Hematopoietic multipotent progenitor cell treated with erythropoietin and hydrocortisone succinate and interleukin-3 and kit ligand, for 15 days (in vitro differentiated cells): ENCODE measurements at places on chromosomes 3 and 15.

- no peak for DNase-seq
Observed at GRCh38 chr15:29533647-29534046, 264.0 kb upstream of the NSMCE3 start.

GRCh38 chr3:24907106-24907505 lies 412.5 kb upstream of the THRB start:
- DNase-seq: no peak

- no peak for DNase-seq
Observed at GRCh38 chr3:119279101-119279554, 15.1 kb upstream of the ARHGAP31 start.

GRCh38 chr15:74422265-74422651 lies 11.5 kb downstream of the SEMA7A start:
- no peak for DNase-seq

GRCh38 chr3:13022348-13023234 lies 50.6 kb downstream of the IQSEC1 start:
- DNase-seq: no peak

GRCh38 chr3:178260887-178261565 lies 275.2 kb upstream of the KCNMB2 start:
- peak; percentile 23 for DNase-seq

DNA sequence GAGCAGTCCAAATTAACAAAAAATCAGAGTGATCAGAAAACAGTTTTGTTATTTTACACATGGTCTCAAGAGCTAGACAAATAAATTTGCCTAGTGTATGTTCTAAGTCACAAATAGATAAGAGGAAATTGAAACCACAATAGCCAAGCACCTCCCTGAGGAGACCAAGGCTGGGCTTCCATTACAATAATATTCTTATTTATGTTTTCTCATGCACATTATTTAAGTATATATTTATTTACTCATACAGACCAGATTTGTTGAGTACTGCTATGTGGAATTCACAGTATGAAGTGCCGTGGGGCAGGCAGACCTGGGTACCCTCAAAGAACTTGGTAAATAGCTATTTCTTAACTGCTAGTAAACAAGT lies 242.3 kb upstream of the ICE2 start:
- no peak for DNase-seq

GRCh38 chr15:96321639-96322535 lies 8.6 kb upstream of the NR2F2 start:
- DNase-seq: no peak

- DNase-seq: no peak
Observed at GRCh38 chr15:77493324-77493907, 72.7 kb downstream of the HMG20A start.

DNA sequence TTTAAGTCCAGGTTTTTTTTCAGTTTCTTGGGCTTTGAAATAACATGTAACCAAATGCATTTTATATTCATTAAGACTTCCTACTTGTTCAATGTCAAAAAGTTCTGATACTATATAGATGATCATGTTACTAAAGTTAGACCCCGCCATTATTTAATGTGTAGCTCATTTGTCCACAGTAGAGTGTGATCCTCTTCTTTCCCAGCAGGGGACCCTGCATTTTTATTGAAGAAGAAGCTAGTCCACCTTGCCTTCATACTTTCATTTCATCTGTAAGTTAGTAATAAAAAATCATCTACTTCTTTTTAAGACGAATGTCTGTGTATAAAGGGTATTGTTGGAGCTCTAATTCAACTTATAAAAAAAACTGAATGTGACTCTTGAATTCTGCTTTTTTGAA lies 404.6 kb downstream of the SI start:
- DNase-seq: no peak

DNA sequence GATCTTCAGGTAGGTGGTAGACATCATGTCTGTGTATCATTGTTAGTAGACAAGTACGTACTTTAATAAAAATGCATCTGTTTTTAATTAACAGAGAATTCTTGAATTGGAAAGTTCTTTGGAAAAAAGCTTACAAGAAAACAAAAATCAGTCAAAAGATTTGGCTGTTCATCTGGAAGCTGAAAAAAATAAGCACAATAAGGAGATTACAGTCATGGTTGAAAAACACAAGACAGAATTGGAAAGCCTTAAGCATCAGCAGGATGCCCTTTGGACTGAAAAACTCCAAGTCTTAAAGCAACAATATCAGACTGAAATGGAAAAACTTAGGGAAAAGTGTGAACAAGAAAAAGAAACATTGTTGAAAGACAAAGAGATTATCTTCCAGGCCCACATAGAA lies 149.1 kb upstream of the LRRFIP2 start:
- DNase-seq: no peak

DNA sequence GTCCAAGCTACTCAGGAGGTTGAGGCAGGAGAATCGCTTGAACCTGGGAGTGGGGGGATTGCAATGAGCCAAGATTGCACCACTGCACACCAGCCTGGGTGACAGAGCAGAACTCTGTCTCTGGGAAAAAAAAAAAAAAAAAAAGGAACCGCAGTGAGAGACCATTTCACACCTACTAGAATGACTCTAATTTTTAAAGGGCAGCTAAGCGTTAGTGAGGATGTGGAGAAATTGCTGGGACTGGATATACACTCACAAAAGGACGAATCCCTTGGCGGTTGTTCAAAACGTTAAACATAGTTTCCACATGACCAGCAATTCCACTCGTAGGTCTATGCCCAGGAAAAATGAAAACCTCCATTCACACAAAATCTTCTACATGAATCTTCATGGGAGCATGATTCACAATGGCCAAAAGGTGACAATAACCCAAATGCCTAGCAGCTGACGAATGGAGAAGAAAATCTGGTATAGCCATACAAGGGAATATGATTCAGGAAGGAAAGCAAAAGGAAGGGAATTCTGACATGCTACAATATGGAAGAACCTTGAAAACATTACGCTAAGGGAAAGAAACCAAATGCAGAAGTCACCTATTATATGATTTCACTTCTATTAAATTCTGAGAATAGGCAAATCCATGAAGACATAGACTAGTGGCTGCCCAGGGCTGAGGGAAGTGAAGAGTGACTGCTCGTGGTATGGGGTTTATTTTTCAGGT lies 127.0 kb downstream of the CHSY1 start:
- no peak for DNase-seq

DNA sequence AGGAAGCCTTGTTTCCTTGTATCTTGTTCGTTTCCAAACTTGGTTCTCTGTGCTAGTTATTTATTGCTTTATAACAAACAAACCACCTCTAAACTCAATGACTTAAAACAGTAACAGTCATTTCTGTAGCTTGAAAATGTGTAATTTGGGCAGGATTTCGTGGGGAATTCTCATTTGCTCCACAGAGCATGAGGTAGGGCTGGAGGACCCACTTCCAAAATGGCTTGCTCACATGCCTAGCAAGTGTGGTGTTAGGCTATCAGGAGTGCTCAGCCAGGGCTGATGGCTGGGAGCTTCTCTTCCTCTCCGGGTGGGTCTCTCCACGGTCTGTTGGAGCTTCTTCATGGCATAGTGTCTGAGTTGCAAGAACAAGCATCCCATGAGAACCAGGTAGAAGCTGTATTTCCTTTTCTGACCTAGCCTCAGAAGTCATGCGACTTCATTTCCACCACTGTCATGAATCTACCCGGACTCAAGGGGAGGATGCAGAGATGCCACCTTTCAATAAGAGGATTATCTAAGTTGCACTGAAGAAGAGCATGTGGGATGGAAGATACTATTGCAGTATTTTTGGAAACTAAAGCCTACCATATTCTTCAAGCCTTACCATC lies 8.2 kb upstream of the TNIK start:
- DNase-seq: no peak

- no peak for DNase-seq
Observed at GRCh38 chr3:43618142-43618541, 3.7 kb downstream of the ANO10 start.

- no peak for DNase-seq
Observed at GRCh38 chr3:129549805-129550204, 6.8 kb downstream of the H1-8 start.

GRCh38 chr3:117160176-117160575 lies 450.6 kb downstream of the TUSC7 start:
- no peak for DNase-seq

DNA sequence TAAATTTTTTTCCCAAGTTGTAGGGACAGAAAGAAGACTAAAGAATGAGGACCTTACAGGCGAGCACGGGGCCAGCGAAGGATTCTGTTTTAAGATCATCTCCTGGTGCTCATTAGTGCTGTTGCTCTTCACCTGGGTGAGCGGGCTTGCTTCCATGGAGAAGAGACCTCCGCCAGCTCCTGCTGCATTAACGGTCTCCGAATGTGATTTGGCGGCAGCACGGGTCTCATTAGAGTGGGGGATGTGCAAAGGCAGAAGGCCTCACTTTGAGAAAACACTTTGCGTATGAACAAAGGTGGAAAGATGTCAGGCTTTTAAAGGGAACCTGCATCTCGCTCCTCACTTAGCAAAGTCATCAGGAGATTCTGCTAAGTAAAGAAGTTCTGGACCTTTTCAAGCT lies 753.4 kb upstream of the CFAP20DC start:
- DNase-seq: no peak

DNA sequence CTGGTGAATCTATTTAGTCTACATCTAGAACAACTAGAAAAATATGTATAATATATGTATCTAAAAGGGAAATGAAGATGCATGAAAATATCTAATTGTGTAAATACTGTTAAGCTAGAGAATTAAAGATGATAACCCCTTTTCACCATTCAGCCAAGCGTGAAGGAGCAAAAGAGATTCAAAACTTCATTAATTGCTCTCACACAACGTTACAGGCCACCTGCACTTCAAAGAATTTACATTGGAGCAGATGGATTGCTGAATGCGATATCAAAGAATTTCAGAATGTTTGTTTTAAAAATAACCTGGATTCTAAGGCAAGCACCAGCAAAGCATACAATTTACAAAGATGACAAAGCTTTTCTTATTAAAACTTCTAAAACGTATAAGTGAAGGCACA lies 243.2 kb downstream of the ROBO2 start:
- DNase-seq: no peak

DNA sequence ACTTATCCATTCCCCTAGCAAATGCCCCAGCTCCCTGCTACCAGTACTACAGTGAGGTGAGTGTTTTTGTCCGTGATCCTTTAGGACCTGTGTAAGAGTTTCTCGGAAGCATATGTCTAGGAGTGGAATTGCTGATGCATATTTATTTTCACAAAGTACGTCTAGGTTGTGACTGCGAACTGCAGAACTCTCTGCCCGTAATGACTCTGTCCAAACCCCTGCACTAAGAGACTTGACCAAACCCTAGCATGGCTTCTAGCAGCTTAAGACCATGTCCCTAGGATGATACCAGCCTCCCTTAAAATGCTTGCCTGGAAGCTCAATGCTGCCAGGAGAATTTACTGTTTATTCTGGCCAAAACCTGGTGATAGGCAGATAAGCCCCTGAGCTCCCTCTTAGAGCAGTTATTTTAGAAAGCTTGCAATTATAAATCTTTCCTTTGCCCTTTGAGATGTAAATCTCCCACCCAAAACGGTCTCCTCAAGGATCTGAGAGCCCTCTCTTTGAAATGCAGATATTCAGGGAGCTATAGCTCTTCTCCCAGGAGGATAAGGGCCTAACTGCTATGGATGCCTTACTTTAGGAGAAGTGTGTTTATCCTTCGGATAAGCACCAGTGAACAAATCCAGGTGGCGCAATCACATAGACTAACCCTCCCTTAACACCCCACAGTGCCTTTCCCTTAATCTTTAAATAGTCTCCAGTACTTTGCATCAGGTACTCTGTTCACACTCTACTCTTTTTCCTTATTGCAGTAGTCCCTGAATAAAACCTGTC lies 14.7 kb upstream of the CA12 start:
- DNase-seq: no peak

- DNase-seq: peak; percentile 15
Observed at GRCh38 chr3:127035677-127036076, 52.8 kb downstream of the PLXNA1 start.

- no peak for DNase-seq
Observed at GRCh38 chr3:114651555-114651954, 357.7 kb downstream of the TIGIT start.

- DNase-seq: no peak
Observed at GRCh38 chr3:42263354-42264346, 2.3 kb downstream of the CCK start.

- DNase-seq: no peak
Observed at GRCh38 chr15:89880727-89881126, 13.1 kb downstream of the AP3S2 start.

- no peak for DNase-seq
Observed at GRCh38 chr3:102979682-102980354, 545.0 kb downstream of the ZPLD1 start.

DNA sequence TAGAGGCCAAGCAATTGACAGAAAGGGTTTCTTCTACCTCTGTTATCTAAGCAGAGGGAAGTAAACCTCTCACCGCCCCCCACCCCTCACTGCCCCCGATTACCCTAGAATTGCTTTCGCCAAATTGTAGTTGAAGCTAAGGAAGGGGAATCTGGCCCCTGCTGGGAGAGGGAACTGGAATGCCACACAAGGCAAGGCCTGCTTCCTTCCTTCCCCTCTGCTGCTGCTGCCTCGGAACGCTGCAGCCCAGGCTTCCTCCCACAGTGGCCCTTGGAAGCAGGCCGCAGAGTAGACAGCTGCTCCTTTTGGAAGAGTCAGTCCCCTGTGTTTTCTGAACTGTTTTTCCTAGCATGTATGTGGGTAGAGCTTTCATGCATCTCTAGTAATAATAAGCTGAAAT lies 21.6 kb downstream of the RLBP1 start:
- DNase-seq: no peak

- no peak for DNase-seq
Observed at GRCh38 chr3:77601823-77602415, 562.0 kb downstream of the ROBO2 start.

DNA sequence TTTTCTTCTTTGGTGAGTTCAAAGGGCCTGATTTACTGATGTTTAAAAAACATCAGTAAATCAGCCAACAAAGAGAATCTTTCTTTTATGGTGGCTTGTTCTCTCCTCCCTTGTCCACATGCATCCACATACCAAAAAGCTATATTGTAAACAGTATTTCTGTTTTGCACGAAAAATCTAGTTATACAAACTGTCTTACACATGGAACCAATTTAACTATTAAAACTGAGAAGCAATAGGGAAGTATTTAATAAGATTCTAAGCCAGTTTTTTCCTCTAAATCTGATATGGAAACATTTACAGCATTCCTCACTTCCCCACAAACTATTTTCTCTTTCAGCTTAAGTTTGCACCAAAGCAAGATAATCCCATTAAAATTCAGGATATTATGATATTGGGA lies 110.8 kb upstream of the ICE2 start:
- DNase-seq: no peak
